Body of pancreas (tissue), 4 donors: ENCODE measurements at places on chromosomes 16 and 17. TPM values are rescaled to one million over a fixed set of nuclear protein-coding genes. Genes with fewer than 3 reads are reported as not detected.

Gene HIGD1B
- 9.6 TPM for total RNA-seq

Gene CA5A
- total RNA-seq: not detected

Gene IL34
- 0.78 TPM for total RNA-seq

Gene CLEC3A
- not detected for total RNA-seq

Gene IL32
- total RNA-seq: 184 TPM

Gene HOXB2
- total RNA-seq: 13.7 TPM

Gene BEAN1
- not detected for total RNA-seq

Gene TNFSF13
- 11.9 TPM for total RNA-seq

Gene FOXL1
- total RNA-seq: not detected

Gene HIC1
- 18.1 TPM for total RNA-seq

Gene MLKL
- 10.9 TPM for total RNA-seq
